RPMI8226 (cell line): ENCODE measurements at places on chromosomes 5 and 9.

- peak; percentile 83 for DNase-seq
These were observed 93.4 kb downstream of the STRBP start for GRCh38 chr9:123174887-123175518.

DNA sequence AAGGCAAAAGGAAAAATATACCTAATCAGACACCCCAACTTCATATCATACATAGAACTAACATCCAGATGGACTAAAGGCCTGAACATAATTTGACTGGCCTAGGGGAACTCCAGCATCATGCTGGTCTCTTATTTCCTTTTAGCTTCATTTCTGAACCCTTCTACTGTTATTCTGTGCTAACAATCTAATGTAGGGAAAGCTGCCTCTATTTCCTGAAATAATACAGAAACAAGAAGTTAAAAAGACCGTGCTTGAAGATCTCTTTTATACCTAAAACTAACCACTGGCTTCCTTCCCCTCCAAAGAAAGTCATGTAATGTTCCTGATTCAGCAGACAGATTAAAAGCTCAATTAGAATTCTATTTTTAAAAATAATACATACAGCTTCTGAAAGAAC is 36.7 kb downstream of the LPAR1 start:
- no peak for DNase-seq

- DNase-seq = no peak
These were observed 14.5 kb downstream of the SLC23A1 start for GRCh38 chr5:139368613-139369012.

- no peak for DNase-seq
These were observed 366.0 kb downstream of the ARRDC3 start for GRCh38 chr5:91016954-91017700.

DNA sequence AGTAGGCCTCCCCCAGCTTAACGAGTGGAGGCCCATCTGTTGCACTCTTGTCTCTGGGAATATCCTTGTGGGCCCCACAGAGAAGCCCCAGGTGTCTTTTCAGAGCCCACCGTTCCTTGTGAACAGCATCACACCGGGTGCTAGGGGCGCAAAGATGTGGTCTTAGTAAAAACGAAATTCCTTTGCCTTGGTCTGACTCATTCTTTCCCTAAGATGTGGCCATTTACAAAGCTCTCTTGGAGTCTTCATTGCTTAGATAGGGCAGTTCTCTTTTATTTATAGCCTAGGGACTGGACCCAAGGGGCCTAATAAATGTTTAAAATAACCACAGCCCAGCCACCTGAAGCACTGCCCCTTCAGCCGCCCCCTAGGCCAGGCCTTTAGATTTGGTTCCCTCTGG is 52.8 kb upstream of the RPL26L1 start:
- DNase-seq = no peak

GRCh38 chr5:88515068-88515467 is 246.4 kb upstream of the TMEM161B start:
- no peak for DNase-seq

DNA sequence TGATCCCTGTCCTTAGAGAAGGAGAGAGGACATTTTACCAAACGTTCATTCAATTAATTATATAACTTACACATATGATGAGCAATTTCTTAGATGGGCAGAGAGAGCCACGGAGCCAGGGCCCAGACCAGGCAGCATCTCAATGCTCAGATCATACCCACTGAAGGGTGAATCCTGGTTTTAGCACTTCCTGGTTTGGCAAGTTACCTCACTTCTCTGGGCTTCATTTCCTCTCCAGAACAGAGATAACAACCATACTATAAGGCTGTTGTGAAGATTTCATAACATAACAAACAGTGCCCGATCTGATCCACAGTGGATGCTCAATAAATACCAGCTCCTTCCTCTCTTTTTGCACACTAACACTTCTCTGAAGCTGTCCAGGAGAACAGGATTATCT is 271.1 kb downstream of the DENND1A start:
- no peak for DNase-seq

DNA sequence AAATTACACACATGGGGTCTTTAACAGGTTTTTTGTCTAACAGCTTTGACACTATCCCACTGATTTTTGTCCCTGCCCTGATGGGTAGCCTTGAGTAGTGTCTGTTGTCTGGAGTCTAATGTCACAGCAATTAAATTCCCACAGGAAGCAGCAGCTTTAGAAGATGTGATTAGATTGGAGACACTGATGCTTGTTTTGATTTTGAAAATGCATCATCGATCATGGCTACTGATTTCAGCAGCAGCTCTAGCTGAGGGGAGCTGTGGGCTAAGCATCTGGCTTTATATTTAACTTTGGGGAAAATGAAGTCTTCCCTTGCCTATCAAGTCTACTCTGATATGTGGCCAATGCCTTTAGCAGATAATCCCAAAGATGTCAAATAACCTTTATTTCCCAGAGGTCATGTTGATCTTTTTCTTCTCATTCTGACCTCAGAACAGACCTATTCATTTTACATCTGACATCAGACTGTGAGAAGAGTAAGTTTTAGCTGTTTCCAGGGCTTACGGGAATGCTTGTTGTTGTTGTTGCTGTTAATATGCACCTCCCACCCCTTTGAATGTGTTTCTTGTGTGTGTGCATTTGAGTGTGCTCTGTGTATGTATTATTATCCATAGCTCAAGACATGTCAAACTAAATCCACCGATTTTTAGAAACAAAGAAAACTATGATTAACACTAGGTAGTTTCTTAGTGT is 704.9 kb upstream of the NUDT12 start:
- no peak for DNase-seq

DNA sequence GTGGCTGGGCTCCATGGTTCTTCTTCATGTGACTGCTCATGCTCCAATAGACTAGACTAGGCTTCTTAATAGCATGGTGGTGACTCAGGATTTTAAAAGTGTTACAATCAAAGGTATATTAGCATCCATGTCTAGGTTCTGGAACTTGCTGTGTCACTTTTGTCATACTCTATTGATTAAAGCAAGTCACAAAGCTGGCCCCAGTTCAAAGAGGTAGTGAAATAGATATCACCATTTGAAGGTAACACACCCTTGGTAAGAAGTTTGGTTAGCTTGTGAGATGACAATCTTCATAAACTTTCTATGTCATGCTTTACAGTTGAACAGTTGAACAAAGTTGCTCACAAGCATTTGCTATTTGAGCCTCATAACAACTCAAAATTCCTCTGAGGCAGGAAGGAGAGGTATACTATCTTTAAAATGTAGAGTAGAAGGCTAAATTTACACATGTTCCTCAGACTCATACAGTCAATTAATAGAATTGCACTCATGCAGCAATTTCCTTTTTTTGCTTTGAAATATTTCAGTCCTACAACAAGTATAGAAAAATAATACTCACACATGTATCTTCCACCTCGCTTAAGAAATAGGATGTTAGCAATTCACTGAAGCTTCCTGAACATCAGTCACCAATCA is 56.8 kb upstream of the TMEM252 start:
- DNase-seq = no peak

DNA sequence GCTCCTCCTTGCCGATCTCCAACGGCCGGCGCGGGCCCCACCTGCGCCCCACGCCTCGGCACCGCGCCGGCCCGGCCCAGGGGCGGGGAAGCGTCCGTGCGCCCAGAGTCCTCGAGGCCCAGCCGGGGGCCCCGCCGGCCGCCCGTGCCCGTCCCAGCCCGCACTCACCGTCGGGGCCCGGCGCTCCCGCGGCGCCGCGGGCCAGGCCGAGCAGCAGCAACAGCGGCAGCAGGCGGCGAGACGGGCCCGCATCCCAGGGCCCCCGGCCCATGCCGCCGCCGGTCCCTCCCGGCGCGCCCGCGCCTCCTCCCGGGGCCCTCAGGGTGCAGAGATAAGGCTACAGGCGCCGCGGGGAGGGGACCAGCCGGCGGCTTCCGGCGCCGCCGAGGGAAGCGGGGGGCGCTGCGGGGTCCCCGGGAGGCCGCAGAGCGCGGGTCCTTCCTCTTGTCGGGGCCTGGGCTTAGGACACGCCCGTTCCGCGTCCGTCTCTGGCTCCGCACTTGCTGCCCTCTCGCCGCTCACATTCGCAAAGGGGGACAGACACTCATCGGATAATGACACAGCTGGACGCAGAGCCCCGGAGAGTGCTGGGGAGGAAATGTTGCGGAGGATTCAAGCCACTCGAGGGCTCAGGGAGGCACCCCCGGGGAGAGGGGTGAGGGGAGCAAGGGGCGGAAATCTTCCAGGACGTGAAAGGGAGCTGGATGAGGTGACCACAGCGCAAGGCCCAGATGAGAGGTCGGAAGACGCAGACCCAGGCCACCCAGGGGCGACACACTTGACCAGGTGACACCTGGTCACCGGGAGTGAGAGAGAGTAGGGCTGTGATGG is at the start of gene SUSD1:
SUSD1 (minus strand) TSS at position 333 of the 831 bp plus-strand sequence; CDS start at position 271, 62 bp downstream.
- peak; percentile 16 for DNase-seq

- DNase-seq = no peak
These were observed 809 bp downstream of the MCCC2 start for GRCh38 chr5:71587766-71588532.

- no peak for DNase-seq
These were observed 62.7 kb downstream of the ST8SIA4 start for GRCh38 chr5:100840370-100840769.

- no peak for DNase-seq
These were observed 63.6 kb upstream of the MAMDC2 start for GRCh38 chr9:69980041-69980440.

DNA sequence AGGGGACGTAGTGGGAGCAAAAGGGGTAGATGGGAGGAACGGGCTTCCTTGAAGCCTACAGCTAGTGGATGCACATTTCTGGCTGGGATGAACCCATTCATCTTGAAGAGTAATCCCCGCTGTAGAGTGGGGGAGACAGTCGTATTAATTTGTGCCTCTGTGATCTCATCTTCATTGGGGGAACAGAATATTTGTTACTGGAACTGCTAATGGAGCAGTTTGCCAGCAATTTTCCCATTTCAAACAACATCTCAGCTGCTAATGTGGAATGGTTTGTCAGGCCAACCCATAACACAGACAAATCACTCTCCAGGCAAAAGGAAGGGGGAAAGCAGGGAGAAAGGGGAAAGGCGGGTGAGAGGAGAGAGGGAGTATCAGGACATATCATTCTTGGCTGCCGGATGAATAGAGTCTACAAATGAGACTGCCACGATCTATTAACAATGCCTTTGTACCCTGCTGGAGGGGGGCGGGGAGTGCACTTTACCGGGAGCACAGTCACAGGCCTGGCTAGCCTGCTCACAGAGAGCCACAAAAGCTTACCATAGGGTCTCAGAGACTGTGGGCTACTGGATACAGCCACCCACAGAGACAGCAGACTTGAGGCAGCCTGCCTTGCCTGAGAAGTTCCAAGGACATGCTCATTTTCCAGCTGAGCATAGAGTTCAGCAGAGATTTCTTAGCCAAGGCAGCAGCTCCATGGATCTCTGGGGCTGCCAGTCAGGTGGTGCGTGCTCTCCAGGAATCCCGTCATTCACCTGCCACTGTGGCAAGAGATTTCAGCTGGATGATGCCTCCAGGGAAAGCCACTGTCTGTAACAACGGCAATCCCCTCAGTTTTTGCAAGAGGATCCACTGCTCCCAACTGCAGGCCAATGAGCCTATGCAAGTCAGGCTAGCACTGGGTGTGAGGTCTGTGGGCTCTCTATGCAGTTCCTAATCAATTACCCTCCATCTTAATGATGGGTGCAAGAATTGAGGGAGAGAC is 217.7 kb upstream of the PANK3 start:
- no peak for DNase-seq

- no peak for DNase-seq
These were observed 103.1 kb downstream of the MTREX start for GRCh38 chr5:55410845-55411244.

GRCh38 chr9:124352616-124353015 is 62.6 kb downstream of the PSMB7 start:
- DNase-seq = no peak

GRCh38 chr5:175861337-175862130 is 9.8 kb upstream of the CPLX2 start:
- DNase-seq = no peak

- DNase-seq = no peak
These were observed 149.7 kb upstream of the SV2C start for GRCh38 chr5:75933489-75933888.

DNA sequence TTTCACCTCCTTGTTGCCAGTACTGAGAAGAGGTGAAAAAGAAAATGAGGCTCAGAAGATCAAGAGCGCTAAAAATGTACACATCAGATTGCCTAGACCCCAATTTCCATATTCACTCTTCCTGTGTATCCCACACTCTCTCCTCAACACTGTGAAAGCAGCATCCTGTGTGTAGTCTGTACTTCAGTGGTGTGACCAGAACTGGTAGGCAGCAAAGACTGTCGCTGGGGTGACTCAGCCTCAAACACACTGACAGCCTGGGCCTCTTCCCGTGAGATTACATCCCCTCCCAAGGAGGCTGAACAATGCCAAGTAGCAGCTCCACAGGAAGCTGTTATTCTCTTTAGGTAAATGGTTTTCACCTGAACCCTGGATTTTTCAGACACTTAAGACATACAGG is 135.5 kb downstream of the CCDC192 start:
- no peak for DNase-seq

DNA sequence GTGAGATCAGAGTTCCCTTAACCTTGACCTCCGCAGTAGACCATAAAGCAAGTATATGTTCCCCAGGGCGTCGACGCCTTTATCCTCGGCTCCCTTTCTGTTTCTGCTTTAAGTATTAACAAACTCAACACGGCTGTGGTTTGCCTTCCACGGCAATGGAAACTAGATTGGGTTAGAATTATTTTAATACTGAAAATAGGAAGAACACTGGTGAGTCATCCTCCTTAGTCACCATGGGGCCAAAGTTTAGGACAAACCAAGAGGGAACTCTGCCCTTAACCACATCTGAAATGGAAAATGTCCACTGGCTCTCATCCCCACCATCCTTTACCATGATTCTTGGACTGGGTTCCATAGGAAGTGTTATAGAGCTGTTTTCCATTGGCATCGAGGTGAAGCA is 386.1 kb downstream of the ACTL7B start:
- no peak for DNase-seq

- DNase-seq = no peak
These were observed 910 bp downstream of the ENG start for GRCh38 chr9:127853312-127854183.

GRCh38 chr9:130186051-130186450 is 13.8 kb downstream of the NCS1 start:
- no peak for DNase-seq

GRCh38 chr5:124056991-124057723 is 545.2 kb downstream of the CSNK1G3 start:
- peak; percentile 95 for DNase-seq

GRCh38 chr5:63697811-63698210 is 264.4 kb downstream of the HTR1A start:
- DNase-seq = no peak

GRCh38 chr9:18297056-18297841 is 176.7 kb upstream of the ADAMTSL1 start:
- DNase-seq = peak; percentile 48

DNA sequence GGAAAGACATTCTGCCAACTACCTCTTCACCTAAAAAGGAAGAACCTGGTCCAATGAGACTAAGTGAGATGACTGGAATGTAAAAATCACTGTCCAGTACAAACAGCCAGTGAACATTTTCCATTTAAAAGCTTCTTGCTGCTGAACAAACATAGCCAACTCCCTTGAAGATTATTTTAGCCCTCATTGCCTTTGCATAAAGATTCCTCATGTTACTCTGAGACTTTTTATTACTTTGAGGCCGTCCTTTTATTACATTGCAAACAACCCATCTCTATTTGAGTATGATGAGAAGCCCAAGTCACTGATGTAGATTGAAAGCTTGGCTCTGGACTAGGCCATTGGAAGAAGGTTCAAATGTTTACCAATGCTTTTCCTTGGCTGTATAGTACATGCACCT is 649.8 kb downstream of the CETN3 start:
- no peak for DNase-seq

- DNase-seq = no peak
These were observed 116.6 kb downstream of the SH3GL2 start for GRCh38 chr9:17695482-17695881.
